ENCODE measurements at places on chromosomes 16 and 17.

GRCh38 chr17:32634167-32634566, 147.4 kb downstream of the CDK5R1 start:
- no peak for DNase-seq

DNA sequence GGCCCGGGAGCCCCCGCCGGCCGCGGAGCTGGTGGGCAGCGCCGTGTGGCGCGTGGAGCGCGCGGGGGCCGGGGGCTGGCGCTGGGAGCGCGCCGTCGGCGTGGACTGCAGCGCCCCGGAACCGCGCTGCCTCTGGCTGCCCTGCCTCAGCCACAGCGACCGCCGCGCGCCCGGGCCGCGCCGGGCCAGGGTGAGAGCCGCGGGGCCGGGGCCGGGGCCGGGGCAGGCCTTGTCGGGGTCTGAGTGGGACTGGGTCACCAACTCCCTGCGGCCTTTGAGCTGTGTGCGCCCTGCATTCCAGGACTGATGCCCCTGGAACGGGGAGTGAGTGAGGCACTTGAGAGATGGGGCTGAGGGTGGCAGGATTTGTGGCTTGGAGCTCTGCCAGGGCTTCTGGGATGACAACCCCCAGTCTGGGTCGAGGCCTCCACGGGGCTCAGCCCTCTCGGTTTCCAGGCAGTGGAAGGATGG, 25.7 kb downstream of the ARHGAP23 start:
- DNase-seq: no peak

DNA sequence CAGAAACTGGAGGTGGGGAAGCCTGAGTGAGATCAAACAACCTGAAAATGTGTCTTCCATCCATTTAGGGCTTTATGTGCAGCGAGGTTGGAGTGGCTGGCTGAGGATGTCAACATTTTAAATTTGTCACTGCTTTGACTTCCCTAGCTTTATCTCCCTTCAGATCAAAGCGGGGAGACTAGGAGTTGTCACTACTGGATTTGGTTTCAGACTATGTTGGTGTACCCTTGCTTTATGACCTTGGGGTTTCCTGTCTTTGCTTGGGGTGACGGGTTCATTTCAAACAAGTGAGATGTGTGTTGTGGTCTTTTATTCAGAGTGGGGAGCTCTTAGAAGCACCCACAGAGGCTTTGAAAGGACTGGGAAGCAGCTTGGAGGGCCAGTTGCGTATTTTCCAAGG, 25.6 kb downstream of the MSI2 start:
- DNase-seq: no peak

DNA sequence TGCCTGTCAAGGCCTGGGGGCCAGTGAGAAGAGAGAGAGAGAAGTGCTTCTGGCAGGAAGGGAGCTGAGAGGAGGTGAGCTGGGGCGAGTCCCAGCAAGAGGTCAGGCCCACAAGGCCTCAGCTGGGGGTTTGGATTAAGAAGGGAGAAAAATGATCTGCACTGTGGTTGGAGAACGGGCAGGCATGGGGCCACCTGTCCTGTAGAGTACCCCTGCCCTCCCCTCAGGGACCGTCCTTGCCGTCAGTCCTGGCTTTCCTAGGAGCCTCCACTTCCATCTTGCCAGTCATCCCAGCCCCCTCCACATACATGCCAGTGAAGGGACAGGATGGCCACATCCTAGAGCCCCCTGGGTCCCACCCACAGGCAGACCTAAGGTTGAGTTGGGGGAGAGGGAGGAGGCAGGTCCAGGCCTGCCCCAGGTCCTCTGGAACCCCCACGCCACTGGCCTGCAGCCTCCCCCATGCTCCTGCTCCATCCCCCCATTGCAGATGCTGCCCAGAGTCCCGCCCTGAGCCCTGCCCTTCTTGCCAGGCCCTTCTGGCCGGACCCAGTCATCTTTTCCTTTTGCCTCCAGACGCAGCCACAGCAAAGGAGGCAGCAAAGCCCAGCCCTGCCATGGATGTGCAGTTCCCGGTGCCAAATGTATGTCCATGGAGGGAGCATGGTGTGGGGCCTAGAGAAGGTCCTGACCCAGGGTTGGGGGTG, 18.9 kb downstream of the KATNB1 start:
- DNase-seq: no peak

GRCh38 chr17:36132421-36132831, 28.8 kb downstream of the CCL4 start:
- no peak for DNase-seq
